ENCODE measurements at places on chromosomes 4 and X.

GRCh38 chr4:172096786-172097185 is 283.6 kb downstream of the GALNTL6 start:
- no peak for DNase-seq

DNA sequence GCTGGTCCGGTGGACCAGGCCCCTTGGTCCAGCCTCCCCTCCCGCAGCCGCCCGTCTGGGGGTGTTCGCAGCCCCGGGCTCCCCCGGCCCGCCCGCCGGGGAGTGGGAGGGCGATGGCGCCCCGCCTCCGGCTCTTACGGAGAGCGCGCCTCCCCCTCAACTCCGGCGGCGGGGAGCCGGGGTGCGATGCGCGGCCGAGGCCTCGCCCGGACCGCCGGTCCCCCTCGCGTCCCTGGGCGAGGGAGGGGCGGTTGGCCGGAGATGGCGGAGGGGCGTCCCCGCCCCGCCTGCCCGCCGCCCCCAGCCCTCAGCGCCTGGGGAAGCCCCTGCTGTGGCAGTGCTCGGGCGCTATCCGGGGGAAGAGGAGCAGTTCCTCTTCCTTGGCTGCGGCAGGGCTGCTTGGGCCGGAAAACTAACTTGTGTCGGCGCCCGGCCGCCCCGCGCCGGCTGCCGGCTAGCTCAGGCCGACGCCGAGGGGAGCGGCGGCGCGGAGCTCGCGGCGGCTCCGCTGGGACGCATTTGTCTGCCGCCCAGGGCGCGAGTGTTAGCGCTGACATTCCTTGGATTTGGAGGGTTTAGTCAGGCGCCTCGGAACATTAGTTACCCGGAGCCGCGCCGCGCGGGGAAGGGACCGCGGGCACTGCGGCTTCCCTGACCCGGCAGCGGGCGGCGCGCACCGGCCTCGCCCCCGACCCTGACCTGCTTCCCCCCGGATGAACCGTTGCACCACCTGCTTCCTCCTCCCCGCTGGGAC is 994 bp downstream of the GALNT7 start:
- no peak for DNase-seq

- no peak for DNase-seq
These were observed 1927.1 kb upstream of the PCDH7 start for GRCh38 chr4:28792917-28793597.

DNA sequence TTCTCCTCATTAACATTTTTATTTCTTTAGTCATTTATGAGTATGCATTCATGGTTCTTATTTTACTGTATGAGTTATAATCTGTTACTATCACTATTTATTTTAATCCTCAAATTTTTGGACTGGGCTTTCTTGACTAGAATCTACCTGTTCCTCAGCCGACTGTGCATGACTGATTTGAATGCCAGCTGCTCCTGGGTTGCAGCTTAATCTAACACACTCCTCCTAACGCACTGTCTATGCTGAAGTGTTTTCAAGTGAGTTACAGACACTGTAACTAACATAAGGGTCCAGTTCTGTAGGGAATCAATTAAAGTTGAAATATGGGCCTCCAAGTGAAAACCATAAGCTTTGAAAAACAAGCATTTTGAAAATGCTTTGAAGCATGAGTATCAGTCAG is 137.4 kb upstream of the ARSJ start:
- DNase-seq: no peak

GRCh38 chr4:39433878-39434492 is 24.7 kb downstream of the RPL9 start:
- DNase-seq: no peak

All from cortex of kidney (tissue), 1 donor.